NCI-H1417 (cell line): ENCODE measurements at places on chromosomes 11 and 22.
A peak's percentile ranks its signal among the peaks of the same experiment; 100 is the strongest.

DNA sequence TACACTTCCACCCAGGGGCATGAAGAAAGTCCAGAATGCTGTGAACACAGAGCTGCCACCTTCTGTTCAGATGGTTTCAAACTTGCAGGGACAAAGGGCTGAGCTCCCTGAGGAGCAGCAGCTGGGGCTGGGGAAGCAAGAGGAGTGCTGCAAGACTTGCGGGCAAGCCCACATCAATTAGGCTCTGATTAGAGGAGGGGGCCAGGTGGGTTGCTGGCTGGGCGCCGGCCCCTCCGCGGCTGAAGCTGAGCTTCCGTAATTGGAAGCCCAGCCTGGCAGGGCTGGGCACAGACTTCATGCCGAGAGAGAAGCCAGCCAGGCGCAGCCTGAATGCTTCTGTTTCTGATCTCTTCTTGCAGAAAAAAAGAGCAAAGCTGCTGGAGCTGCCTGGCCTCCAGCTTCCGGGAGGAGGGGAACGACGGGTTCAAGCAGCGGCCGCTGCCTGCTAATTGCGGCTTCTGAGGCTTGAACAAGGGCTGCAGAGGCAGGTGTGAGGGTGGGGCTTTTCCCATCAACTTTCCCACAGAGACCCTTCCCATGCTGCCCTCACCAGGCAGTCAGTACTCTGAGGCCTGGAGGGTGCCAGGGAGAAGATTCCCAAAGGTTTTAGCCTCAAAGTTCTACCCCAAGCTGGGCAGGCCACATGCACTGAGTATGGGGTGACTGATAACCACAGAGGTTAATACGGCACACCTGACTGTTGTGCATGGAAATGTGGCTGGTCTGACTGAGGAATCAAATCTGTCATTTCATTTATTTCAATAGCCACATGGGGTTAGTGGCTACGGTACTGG lies 91.1 kb upstream of the LMO1 start:
- DNase-seq: peak; percentile 64

- DNase-seq: no peak
These were observed 18.7 kb downstream of the ALG12 start for GRCh38 chr22:49899530-49899929.

DNA sequence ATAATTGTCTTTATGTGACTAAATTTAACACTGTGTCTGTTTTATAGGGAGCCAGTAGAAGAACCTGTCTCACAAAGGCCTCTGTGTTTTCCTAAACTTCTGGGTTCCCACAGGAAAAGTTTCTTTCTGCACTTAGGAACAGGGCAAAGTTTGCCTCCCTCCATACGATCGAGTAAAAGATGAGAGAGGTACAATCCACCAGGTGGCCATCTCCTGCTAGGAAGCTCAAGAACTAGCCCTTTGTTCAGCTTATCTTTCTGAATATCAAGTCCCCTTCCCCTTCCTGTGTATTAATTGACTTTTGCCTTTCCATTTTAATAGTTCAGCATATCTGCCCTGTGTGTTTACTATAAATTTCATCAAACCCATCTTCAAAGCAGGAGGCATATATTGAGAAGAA lies 18.0 kb downstream of the CSNK2A3 start:
- peak; percentile 3 for DNase-seq

GRCh38 chr11:6077723-6078122 lies 29.8 kb upstream of the OR56B4 start:
- DNase-seq: no peak

- no peak for DNase-seq
These were observed 2237.8 kb downstream of the LRRC4C start for GRCh38 chr11:39221550-39222138.

GRCh38 chr11:129317571-129317970 lies 58.1 kb upstream of the BARX2 start:
- peak; percentile 52 for DNase-seq

DNA sequence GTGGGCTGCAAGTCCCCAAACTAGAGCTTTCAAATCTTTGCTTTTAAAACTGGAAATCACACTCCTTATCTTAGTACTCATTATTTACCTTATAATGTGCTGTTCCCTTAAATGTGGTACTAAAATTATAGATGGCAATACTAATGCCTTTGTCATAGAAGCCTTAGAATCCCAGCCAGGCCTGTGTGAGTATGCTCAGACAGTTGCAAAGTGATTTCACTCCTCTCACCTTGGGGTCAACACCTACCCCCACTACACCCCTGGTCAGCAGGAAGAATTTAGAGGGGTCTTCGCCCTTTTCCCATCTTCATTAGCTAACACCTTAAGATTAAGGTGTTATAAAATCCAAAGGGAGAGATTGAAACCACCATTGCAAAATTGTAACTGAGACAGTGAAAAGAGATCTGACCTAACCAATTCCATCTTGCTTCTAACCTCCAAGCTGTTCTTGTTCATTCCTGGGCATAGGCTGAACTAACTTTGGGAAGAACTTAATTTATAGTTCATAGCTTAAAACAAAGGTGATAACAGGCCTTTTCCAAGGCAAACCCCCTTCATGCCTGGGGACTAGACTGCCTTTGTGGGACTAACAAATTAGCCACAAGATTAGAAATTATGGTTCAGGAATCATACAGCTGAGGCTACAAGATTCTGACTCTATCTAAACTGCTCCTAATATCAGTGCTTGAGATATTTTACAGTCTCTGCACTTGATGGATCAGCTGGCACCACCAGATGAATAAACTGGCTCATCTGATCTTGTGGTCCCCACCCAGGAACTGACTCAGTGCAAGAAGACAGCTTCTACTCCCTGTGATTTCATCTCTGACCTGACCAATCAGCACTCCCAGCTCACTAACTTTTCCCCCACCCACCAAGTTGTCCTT lies 10.4 kb upstream of the MRPL17 start:
- DNase-seq: no peak

DNA sequence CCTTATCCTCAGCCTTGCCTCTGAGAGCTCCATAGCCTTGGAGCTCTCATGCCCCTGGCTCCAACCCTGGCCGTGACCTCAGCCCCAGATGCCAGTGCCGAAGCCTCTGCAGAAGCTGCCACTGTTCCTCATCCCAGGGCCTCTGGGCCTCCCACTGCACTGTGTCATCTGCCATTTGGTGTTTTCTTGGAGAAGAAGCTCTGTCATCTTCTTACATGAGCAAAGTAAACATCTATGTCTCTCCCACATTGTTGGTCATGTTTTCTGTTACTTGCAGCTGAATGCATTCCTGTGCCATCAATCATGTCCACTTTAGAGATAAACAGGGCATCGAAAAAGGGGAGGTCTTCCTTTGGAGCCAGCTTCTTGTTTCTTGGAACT lies 45.0 kb upstream of the FTH1 start:
- no peak for DNase-seq
